DMS79 (cell line): ENCODE measurements at places on chromosomes 2 and 18.

DNA sequence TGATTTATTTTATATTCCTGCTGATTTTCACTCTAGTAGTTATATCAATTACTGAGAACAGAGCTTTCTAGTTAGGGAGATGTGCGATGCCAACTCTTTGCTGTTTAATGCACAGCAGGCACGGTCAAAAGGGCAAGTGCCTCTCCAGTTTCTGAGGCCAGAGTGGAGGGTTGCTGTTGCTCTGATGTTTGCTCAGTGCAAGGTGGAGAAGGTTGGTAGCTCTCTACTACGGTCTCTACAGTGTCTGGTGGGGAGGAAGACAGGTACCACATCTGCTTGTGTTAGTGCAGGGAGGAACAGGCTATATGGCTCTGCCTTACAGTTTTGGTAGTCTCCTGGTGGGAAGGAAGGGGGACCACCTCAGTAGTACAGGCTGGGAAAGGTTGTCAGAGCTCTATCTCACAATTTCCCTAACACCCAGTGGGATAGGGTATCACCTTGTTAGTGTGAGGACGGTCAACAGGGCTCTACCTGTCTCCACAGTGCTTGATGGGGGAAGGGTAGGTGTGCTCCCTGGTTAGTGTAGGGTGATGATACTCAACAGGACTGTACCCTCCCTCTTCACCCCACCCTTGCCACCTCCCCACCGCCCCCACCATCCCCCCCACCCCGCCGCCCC is 85.9 kb downstream of the FANCL start:
- DNase-seq = no peak

DNA sequence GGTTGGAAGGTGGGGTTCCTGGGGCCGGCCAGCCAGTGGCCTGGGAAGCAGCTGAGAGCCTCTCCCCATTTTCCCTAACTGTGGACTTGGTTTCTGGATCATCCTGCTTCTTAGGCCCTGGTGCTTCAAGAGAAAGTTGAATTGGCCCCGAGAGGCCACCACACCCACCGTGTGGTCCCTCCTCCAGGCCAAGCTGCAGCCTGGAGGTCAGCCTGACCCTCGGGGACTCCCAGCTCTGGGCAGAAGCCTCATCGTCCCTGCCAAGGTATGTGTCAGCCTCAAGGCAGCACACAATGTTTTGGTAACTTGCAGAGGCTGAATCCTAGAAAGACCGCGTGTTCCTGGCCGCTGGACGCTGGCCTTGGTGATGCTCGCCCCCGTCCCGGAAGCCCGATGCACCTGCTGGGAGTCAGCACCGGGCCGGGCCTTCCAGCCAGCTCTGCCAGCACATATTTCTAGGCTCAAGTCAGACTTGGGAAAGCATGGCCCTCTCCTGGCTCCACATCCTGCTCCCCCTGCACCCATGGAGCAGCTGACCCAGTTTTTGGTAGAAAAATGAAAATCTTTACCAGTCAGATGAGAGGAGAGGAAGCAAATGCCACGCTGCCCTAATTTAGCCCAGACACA is 72.6 kb downstream of the ACTR2 start:
- no peak for DNase-seq

DNA sequence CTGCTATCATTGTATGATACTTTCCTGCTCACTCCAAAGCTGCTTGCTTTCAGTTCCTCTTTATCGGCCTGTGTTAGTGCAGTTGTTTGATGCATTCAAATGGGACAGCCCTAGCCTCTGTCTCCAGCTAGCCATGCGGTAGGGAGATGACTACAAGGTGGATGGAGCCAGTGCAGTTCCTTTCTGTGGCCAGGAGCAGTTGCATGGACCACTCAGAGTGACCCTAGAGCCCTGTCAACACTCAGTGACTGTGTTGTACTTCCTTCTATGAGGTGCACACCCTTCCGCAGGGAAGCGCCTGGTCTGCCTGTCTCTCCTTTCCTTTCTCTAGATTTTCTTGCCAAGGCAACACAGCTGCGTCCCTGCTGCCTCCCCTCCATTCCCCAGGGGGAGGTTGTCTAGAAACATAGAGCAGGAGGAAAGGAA is 33.8 kb downstream of the KCNS3 start:
- DNase-seq = no peak

DNA sequence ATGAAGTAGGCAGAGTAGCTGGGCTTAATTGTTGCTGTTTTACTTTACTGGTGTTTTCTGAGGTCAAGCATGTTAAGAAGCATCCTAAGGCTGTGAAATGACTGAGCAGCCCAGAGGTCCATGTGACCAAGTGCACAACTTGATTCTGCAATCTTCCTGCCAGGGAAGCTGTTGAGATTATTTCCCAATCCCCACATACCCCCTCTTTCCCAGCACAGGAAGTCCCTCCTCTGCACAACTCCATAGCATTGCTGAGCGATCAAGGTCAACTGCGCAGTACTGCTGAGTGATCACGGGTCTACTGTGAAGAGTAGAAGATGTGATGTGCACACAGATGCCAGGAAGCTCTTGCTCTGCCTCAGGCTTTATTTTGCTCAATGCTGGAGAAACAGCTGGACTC is 105.8 kb downstream of the GALNT14 start:
- DNase-seq = no peak

GRCh38 chr18:79589601-79590091 is 90.0 kb upstream of the CTDP1 start:
- peak; percentile 16 for DNase-seq

GRCh38 chr2:103437161-103437560 is 675.3 kb downstream of the TMEM182 start:
- DNase-seq = no peak

DNA sequence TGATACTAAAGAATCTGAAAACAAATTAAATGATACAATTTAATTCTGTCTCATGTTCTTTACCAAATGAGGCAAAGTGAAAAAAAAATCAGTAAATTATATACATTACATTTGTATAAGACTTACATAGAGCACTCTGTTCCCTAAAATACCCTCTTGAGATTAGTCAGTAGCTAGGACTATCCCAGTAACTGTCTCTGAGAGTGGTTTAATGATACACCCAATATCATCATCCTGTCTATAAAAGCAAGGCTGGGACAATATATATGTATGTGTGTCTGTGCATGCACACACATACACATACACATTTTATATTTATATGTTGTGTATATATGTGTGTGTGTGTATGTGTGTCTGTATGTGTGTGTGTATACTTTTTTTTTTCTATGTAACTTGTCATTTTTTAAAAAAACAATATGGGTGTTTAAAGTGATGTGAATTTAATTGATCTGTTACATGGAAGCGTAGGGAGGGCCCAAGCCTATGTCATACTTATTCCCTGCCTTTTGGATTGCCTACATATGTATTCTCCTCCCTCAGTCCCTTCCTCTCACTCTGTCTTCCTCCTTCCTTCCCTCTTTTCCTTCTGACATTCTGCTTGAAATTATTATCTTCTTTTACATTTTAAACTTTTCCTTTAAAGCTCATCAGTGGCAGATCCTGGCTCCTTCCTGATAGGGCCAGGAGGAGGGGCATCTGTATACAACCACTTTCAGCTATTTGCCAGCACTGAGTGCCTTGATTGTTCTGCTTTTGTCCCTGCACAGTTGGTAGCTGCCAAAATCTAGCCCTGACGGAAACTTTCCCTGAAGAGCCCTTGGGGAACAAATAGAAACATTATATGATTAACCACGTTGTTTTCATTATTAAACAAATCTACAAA is 6.8 kb downstream of the ASXL3 start:
- no peak for DNase-seq

DNA sequence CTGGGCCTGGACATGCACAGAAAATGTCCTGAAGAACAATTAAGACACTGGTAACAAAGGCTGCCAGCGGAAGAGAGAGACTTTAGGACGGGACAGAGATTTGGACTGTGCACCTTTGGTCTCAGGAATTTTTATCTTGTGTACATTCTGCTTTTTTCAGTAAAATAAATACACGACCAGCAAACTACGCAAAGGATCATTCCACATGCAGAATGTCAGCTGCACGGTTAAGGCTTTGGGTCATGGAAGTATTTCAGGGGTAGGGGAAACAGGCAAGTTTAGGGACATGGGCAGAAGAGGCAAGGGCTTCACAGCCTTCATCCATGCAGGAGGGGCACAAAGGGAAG is 11.5 kb downstream of the TMEM163 start:
- no peak for DNase-seq

DNA sequence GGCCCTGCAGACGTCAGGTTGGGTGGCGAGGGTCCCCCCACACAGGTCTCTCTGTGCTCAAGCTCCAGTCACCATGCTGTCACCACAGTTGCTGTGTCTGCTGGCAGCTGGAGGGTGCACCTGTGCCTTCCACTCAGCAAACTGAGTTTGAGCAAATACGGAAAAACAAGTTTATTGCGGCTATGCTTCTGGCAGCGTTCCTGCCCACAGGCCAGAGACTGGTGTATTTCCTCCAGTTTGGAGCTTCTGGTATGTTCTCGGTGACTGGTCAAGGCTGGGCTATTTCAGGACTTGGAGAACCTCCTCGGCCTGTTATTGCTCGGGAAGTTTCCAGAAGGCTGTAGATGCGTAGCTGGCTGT is 132.6 kb downstream of the SEPTIN10 start:
- no peak for DNase-seq

GRCh38 chr2:25494616-25495015 is 152.9 kb upstream of the DNMT3A start:
- DNase-seq = no peak
